ENCODE measurements at places on chromosomes 6 and 20.

- no peak for DNase-seq
Observed at GRCh38 chr6:140311146-140311545, 936.7 kb upstream of the CITED2 start.

- DNase-seq = no peak
Observed at GRCh38 chr20:49766979-49767521, 45.6 kb upstream of the SLC9A8 start.

GRCh38 chr6:50791900-50792508, 26.7 kb upstream of the TFAP2B start:
- no peak for DNase-seq

DNA sequence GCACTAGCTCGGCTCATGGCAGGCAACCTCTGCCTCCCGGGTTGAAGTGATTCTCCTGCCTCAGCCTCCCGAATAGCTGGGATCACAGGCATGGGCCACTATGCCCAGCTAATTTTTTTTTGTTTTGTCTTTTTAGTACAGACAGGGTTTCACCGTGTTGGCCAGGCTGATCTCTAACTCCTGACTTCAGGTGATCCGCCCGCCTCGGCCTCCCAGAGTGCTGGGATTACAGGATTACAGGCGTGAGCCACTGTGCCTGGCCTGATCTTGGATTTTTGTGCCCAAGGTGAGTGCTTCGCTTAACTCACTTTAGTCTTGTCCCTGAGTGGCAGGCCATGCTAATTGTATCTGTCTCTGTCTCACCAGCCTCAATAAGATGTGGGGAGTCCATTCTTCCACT, 78.6 kb downstream of the KCNB1 start:
- no peak for DNase-seq

GRCh38 chr6:134324141-134324540, 6.2 kb upstream of the SGK1 start:
- DNase-seq = no peak

- no peak for DNase-seq
Observed at GRCh38 chr20:62133864-62134263, 9.3 kb downstream of the PSMA7 start.

DNA sequence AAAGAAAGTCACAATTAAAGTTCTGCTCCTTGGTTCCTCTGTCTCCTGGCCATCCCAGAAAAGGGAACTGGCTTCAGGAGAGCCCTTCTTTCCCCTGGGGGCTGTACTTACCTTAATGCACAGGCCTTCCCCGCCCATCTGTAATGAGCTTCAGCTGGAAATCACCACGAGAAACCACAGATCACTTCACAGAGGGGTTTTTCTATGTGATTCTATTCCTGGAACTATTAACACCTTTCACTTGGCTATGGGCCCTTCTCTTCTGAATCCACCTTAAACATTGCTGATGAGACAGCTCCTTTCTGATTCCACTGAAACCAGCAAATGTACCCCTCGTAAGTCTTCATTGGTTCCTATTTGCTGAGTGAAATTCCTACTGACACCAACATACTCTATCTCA, 80.7 kb downstream of the FOXF2 start:
- no peak for DNase-seq

GRCh38 chr6:138310294-138310693, 67.4 kb upstream of the SMIM28 start:
- DNase-seq = no peak

DNA sequence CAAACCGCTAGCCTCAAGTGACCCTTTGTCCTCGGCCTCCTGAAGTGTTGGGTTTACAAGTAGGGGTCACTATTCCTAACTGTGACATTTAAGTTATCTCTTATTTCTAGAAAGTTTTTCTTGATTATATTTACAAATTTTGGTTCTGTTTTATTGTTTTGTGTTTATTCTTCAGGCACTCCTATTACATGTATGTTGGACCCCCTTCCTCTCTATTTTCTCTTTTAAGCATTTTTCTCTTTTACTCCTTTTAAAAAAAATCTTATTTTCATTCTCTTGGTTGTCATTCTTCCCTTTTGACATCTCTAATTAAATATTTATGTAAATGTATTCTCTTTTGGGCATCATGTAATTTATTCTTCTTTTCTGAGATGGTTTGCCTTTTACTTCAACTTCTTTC, 50.4 kb upstream of the MAP3K7 start:
- no peak for DNase-seq

GRCh38 chr6:147678253-147678652, 169.8 kb downstream of the SAMD5 start:
- no peak for DNase-seq

DNA sequence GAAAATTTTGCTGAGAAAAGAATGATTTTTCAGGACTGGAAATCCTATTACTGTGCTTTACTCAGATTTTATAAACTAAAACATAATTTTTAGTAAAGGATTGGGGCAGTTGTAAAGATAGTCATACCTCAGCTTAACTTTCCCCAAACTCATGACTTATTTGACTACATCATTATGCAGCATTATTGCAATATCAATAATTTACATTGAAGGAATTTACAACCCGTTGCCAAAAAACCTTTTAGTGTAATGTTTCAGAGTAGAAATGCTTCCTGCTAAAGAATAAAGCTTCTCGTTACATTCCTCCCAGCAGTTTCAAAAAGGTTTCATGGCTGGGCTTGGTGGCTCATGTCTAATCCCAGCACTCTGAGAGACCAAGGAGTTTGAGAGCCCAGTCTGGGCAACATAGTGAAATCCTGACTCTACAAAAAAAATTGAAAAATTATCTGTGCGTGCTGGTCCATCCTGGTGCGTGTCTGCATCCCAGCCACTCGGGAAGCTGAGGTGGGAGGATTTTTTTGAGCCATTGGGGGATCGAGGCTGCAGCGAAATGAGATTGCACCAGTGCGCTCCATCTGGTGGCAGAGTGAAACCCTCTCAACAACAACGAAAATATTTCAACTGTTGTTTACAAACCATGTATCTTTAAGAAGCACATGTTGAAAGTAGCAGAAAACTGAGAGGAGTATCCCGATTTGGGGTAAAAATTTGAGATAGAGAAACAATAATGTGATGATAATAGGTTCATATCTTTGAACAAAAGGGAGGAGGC, 4.4 kb downstream of the AMD1 start:
- DNase-seq = no peak

DNA sequence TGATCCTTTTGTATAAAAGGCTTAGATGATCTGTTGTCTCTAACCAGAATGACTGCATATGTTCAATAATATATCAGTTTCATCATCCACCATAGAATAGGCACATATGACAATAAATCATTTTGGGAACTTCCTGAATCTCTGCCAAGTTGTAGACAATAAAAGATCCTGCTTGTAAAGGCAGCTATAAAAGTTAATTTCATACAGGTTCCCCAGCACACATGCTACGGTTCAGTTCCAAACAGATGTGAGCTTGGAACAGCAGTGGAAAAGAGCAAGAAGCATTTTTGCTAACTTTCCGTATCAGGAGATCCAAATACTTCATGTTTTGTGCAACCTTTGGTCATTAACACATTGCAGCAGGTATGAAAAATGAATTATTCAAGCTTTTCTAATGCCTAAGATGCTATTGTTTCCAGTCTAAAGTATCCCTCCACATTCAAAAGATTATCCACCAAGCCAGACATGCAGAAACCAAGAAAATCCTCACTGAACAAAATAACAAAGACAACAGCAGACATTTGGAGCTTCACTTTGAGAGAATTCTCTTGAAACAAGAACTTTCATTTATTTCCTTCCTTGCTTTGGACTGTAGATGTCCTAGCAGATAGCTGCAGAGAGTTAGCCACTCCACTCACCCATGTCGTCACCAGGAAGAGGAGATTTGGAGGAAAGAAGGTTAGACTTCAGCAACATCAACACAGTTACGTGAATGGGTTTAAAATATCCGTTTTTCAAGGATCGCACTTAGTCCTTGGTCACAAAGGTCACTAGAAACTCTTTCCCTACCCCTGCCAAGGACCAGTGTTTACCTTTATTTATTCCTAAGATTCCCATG, 453.5 kb upstream of the JARID2 start:
- DNase-seq = no peak
